ENCODE measurements at places on chromosomes 13 and 19.

DNA sequence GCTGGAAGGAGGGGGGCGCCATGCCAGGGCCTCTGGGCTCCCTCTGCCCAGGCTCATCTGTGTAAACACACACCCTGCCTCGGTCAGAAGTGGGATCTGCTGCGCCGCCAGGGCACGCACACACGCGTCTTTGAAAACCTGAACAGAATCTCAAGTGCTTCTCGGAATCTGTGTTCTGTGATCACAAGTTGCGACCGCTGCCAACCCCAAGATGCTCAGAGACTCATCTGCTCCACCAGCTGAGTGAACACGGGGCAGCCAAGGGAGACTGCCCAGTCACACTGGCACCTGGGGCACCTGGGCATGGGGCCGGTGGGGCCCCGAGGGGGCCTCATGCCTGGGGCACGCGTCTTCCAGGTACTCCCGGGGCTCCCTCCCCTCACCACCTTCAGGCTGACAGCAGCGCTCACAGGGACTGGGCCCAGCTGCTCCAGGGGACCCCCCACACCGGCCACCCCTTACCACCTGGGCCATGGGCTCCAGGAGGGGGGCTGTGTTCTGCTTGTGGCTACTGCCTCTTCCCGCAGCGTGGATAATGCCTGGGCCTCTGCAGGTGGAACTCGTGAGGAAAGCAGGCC, 59.0 kb downstream of the KLF2 start:
- DNase-seq, result no peak

- DNase-seq, result no peak
These were observed 26.7 kb downstream of the ZNF850 start for GRCh38 chr19:36745870-36746269.

DNA sequence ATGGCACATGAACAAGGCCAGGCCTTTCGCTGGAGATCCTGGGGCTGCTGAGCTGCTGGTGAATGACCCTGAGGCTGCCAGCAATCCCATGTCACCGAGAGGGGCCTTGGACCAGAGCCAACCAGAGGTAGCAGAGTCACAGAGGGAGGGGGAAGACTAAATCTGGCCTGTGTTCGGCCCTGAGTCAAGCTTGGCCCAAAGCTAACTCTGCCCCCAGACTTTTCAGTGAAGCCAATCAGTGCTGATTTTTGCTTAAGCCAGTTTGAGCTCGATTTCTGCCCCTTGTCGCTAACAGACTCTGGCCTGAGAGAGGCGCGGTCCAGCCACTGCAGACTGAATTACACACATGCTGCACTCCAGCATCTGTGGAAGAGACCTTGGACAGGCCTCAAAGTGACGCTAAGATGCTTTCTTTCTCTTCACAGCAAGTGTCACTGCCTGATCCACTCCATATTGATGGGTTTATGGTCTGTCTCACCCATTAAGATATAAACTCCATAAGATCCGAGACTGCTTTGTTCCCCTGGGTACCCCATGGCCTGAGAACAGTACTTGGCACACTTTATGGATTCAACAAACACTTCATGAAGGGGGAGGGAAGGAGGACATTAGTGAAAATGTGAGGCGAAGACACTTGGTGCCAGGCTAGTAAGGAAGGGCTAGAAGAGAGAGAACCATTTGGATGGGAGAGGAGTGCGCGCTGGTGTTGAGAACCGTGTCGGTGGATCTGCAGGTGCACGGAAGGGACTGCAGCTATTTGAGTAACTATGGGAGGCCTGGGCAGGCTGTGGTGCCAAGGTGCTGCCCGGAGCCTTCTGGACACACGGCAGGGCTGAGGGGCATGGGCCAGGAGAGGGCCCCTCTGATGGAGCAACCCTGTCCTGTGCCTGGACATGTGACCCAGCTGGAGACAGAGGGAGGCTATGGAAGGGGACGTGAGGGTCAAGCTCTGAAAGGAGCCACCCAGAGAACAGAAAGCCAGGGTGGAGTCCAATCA, 17.6 kb downstream of the RANBP3 start:
- DNase-seq, result no peak

- DNase-seq, result peak; percentile 28
These were observed 2.9 kb downstream of the TGFB1 start for GRCh38 chr19:41350735-41351338.

GRCh38 chr19:49442771-49443365, 1.5 kb upstream of the SLC17A7 start:
- DNase-seq, result peak; percentile 93

- DNase-seq, result no peak
These were observed 85.9 kb downstream of the GJA3 start for GRCh38 chr13:20074966-20075365.

DNA sequence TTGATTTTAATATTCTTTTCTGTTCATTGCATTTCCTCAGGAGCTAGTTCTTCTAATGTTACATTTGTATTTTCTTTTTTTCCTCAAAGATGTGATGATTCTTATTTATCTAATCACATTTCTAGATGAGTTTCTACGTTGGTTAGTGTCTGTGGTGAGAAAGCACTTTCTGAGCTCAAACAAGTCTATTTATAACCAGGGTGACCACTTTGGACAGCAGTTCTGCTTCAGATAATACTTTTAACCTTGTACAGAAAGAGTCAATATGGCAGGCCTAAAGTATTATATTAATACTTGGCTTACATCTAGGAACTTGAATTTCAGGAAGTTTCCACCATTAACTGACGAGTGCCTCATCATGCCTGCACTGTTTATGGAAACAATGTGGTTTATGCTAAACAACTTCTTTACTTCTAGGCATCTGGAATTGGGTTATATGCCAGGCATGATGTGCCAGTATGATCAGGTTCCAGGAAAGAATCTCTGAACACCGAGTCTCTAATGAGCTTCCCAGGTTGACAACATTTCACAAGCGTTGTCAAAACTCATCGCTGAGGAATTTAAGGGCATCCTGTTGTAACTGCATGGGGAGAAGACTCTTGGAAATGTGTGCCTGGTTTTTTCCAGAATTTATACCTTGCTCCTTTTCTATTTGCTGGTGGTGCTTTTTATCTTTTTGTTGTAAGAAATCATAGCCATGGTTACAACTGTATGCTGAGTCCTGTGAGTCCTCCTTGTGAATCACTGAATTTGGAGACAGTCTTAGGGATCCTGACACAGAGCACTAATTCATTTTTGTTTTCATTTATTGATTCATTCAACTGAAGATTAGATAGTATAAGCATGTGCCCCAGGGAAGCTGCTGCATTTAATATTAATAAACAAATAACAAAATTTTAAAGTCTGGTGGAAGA, 344.4 kb upstream of the PCDH9 start:
- DNase-seq, result no peak

DNA sequence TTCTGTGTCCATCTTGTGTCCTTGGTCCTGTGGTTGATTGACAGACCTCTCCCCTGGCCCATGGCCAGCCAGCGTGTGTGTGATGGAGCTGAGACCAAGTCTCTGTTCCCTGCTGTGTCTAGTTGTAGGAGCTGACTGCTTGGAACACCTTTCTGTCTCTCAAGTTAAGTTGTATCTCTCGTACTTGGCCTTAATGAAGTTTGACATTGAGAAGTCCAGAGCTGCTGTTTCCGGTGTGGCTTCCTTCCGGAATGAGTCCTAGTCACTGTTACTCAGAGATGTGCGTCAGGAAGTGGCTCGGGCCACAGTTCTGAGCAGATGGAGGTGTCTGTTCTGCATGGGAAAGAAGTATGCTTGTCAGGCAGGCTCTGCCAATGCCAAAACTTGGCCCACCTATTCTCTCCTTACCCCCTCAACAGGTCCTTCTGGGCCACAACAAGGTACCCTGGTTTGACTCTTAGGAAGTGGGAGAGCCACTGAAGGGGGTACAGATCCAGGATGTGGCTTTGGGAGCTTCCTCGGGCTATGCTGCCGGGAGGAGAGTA, 54.3 kb downstream of the GATAD2A start:
- DNase-seq, result peak; percentile 76

DNA sequence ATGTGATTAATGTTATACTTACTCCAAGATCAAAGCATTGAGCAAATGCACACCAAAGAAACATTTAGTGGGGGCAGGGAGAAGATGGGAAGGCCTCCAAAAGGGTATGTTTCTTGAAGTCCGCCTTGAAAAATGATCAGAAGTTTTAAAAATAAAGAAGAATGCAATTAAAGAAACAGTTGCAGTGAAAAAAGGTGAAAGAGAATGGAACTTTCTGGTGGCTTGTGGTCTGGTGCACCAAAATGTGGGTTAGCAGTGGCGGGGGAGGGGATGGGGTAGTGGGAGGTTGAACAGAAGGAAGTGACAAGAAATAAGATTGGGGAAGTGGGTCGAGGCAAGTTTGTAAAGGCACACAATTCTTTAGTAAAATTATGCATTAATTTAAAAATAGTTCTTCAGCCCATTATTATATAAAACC, 2.5 kb downstream of the LCP1 start:
- no peak for DNase-seq

- DNase-seq, result no peak
These were observed 57.3 kb upstream of the TNFRSF19 start for GRCh38 chr13:23512762-23513395.

GRCh38 chr13:60329221-60329923, 67.6 kb upstream of the TDRD3 start:
- DNase-seq, result peak; percentile 9

DNA sequence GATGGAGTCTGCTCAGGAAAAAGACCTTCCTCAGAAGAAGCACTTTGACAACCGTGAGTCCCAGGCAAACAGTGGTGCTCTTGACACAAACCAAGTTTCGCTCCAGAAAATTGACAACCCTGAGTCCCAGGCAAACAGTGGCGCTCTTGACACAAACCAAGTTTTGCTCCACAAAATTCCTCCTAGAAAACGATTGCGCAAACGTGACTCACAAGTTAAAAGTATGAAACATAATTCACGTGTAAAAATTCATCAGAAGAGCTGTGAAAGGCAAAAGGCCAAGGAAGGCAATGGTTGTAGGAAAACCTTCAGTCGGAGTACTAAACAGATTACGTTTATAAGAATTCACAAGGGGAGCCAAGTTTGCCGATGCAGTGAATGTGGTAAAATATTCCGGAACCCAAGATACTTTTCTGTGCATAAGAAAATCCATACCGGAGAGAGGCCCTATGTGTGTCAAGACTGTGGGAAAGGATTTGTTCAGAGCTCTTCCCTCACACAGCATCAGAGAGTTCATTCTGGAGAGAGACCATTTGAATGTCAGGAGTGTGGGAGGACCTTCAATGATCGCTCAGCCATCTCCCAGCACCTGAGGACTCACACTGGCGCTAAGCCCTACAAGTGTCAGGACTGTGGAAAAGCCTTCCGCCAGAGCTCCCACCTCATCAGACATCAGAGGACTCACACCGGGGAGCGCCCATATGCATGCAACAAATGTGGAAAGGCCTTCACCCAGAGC, 16.2 kb upstream of the ZNF544 start:
- DNase-seq, result no peak

- DNase-seq, result no peak
These were observed 28.4 kb upstream of the GPR183 start for GRCh38 chr13:99335603-99336002.

DNA sequence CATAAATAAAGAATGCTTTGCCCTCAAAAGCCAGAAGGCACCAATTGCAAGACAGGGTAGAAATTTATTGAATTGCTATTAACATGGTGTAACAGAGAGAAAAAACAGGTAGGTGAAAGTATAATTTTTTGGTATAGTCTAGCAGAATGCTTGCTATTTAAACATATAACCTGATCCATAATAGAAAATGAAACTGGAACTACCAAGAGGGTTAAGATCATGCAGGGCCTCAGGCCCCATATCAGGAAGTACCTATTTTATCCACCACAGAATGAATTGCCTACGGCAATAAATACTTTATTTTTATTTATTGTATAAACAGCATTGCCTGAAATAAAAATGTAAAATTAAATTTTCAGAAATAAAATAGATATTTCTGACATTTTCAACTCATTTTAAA, 159.5 kb downstream of the PRR20E start:
- DNase-seq, result no peak

GRCh38 chr19:369256-369655, 24.7 kb upstream of the MIER2 start:
- DNase-seq, result no peak

- DNase-seq, result no peak
These were observed 67.7 kb upstream of the STARD13 start for GRCh38 chr13:33353210-33353609.

DNA sequence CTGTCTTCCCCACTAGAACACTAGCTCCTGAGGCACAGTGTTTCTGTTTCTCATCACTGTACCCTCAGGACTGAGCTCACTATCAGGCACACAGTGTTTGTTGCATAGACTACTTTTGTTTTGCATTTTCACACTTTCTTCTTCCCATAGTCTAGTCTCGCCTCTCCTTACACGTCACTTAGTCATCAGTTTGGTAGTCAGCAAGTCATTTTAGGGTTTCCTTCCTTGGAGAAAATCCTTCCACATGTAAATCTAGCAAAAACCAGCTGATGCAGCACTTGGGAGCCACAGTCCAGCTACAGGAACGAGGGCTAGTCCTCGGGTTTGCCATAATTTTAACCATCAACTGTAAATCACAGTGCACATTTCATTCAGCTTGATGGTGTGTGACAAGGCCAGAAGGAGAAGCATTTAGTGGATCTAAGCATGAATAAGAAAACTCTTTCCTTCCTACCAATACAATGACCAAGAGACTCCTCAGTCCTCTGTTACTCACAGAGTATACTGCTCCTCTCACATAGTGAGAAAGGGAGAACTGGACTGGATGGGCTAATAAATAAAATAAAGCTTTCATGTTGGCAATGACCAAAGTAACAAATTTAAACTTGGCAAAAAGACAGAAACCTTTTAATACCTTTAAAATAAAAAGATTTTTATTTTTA, 221.0 kb downstream of the KLF12 start:
- peak; percentile 12 for DNase-seq

GRCh38 chr19:19900139-19900728, 512 bp upstream of the ZNF93 start:
- DNase-seq, result peak; percentile 75

DNA sequence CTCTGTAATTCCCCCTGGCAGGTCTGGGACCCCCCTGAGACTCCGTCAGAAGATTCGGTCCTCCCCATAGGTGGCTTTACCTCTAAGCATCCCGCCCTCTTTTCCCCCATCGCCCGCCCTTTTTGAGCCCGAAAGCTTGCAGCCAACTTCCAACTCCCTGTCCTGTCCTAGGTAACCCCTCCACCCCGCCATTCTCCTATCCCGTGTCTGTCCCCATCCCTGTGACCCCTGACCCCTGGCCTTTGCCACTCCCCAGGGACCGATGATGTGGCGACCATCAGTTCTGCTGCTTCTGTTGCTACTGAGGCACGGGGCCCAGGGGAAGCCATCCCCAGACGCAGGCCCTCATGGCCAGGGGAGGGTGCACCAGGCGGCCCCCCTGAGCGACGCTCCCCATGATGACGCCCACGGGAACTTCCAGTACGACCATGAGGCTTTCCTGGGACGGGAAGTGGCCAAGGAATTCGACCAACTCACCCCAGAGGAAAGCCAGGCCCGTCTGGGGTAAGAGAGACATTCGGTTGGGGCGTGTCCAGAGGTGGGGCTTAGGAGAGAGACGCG, 488 bp downstream of the RCN3 start:
- peak; percentile 83 for DNase-seq
